T-helper 1 cell (primary cell): ENCODE measurements at places on chromosomes 12 and 14.

DNA sequence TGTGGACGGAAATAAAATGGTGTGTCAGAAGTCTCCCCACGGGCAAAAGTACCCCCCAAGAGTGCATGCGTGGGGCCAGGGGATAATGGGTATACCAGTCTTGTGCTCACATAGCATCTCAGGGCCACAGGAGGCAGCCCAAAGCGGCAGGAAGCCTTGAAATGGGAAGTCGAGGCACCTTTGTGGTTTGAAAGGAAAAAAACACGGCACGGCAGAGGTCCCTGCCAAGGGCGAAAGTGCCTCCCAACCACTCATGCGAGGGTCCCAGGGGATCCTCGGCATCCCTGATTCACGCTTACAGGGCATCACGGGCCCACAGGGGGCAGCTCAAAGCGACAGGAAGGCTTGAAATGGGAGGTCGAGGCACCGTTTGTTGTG lies 583.2 kb downstream of the ALG10 start:
- DNase-seq, result no peak

DNA sequence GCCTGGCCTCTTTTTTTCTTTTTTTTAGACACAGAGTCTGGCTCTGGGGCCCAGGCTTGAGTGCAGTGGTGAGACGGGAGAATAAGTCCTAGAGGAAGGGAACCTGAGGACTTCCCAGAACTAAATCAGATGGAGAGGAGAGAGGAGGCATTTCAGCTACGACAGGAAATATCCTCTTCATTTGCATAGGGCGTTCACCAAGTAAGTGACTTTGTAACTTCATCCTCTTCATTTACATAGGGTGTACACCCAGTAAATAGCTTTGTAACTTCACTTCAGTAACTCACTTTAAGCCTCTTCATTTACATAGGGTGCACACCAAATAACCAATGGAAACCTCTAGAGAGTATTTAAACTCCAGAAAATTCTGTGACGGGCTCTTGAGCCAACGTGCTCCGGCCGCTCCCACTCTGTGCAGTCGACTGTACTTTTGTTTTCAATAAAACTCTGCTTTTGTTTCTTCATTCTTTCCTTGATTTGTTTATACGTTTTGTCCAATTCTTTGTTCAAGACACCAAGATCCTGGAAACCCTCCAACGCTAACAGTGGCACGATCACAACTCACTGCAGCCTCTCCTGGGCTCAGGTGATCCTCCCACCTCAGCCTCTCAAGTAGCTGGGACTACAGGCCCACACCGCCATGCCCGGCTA lies 21.4 kb upstream of the ANKRD9 start:
- no peak for DNase-seq

DNA sequence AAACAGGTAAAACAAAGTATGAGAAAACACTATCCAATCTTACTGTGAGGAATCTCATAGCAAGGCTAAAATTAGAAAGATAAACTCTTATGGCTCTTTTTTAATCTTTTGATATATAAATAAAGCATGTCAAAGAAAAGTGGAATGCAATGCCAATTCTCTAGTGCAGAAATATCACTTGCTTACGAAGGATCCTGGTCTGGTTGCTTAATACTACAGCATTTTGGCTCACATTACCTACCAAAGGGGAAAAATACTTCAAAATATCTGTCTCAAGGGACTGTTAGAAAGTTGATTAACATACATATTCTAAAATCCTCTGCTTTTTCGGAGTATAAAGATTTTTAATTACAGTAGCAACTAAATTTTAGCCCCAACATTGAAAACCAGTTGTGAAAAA lies 21.4 kb downstream of the AREL1 start:
- no peak for DNase-seq

- no peak for DNase-seq
These were observed 31.9 kb upstream of the ACSM4 start for GRCh38 chr12:7271893-7272514.

- DNase-seq, result no peak
These were observed 51.3 kb upstream of the PPP2R5C start for GRCh38 chr14:101709962-101710931.

GRCh38 chr12:117830471-117830870 lies 138.3 kb downstream of the KSR2 start:
- no peak for DNase-seq

GRCh38 chr12:124021007-124021406 lies 48.0 kb downstream of the ZNF664 start:
- DNase-seq, result no peak

- DNase-seq, result no peak
These were observed 182.3 kb downstream of the NPAS3 start for GRCh38 chr14:33120966-33121365.

GRCh38 chr12:92030618-92031017 lies 115.0 kb downstream of the BTG1 start:
- DNase-seq, result peak; percentile 11

- no peak for DNase-seq
These were observed 52.1 kb downstream of the SLC15A4 start for GRCh38 chr12:128771681-128772080.

DNA sequence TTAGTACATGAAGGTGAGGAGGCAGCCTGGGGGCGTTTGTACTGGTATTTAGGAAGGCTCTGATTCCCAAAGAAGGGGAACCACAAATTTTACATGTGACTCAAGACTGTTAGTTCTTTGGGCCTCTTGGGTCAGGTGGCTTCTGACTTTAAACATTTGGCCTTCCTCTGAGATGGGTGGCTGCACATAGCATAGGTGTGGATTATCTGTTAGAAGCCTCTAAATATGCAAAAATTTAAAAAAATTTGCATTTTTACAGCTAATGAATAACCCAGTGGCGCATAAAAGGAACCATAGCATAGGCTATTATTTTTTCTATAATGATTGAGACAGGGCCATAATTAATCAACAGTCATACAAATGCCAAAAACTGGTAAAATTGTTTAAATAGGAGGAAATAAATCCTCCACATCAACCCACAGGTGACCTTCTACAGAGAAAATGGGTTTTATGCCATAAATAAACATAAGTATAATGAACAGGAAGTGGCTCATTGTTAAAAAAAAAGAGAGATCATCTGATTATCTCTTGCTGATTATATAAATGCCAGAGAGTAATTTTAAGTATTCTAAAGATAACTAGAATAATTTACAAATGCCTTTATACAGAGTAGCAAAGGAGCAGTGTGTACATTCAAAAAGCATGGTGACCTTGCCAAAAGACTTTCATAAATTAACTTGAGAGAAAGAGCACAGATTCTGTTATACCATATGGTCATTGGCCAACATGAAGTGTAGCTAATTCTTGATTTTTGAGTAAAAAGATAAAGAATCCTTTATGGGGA lies 284.2 kb upstream of the ATP2B1 start:
- DNase-seq, result no peak

DNA sequence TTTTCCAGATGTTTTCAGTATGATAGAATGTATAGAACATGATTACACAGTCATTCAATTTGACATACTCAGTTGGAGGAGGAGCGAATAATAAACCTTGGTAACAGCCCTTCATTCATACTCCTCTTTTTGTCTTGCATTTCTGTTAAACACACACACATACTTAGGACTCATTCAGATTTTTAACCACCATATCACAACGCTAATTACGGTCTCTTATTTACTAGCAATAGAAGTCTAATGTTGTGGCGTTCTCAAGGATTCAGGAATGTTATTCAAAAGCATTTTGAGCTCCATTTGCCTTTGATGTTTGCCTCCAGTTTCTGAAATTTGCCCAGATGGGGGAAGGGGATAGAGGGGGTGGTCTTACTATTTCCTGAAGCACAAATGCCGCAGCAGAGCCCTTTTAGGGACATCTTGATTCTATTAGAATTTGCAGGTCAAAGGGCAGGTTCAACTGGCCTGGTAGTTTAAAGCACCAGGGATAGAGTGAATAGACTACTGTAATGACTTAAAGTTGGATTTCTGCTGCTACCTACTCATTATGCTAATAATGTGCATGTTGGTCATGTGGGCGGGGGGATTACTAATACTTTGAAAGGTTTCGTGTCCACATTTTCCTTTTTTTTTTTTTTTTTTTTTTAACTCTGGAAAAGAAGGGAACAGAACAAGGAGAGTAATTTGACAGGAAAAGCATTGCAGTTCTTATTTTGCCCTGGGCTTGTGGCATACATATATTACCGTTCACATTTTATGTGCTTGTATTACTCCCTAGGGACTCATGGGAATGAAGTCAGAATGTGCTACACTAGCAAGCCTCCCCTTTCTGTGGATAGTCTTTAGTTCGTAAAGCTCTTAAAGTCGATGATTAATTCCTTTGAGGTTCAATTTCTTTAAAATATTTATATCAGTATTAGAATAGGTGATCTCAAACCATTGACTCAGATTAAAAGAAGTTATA lies 226.8 kb downstream of the FBXL14 start:
- no peak for DNase-seq

- no peak for DNase-seq
These were observed 101.7 kb upstream of the ATF7IP start for GRCh38 chr12:14263742-14264141.

- DNase-seq, result no peak
These were observed 64.9 kb upstream of the KCNA5 start for GRCh38 chr12:4978737-4979136.

GRCh38 chr14:56724013-56724412 lies 86.3 kb downstream of the OTX2 start:
- DNase-seq, result no peak

- DNase-seq, result no peak
These were observed 189.3 kb downstream of the ITPR2 start for GRCh38 chr12:26643532-26644315.

DNA sequence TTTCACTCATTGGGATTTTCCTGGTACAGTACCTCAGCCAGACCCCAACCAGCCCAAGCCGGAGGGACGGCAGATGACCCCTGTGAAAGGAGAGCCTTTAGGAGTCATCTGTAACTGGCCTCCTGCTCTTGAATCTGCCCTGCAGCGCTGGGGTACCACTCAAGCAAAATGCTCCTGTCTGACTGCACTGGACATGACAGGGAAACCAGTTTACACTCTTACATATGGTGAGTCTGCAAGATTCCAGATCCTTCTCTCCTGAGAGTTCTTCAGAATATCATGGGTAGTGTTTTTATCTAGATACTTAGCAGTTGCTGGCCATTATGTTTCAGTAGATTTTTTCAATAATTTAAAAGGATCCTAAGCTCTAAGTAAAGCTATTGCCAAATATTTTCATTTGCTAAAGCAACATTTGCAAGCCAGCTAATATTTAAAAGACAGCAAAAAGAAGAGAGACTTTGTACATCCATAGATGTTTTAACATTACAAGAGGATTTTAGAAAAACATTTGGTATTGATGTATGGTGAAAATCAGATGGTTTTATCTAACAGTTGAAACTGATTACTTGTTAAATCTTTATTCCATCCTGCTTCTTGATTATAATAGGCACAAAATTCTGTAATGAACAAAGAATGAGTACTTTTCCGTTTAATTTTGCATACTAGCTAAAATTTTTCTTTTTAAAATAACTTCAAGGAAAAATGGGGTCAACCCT lies 85.1 kb upstream of the ATF1 start:
- DNase-seq, result no peak

DNA sequence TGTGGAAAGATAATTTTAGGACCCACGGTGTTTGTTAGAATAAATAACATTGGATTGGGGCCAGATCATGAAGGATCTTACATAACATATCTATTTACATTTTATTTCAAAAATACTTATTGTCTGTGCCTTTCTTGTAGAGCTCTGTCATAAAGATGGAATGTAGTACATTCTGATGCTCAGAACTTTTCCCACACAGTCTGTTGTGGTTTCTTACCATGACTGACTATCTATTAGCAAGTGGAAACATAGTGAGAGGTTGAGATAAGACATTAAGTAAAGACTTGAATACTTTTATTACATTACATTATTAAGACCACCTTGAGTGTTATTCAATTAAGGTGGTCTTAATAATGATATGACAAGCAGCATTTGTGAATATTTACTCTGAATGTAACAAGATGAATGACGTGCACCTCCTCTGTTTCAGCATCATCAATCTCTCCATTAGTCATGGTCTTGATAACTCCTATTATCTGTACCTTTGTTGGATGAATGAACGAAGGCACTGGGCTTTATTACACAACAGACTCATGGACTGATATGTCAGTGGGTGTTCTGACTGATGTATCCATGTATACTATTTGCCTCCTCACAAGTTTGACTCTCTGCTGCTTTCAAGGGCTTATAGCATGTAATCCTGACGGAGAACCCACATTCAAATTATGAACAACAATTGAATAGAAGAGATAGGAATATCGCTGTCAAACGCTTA lies 883.0 kb upstream of the FLRT2 start:
- DNase-seq, result no peak

DNA sequence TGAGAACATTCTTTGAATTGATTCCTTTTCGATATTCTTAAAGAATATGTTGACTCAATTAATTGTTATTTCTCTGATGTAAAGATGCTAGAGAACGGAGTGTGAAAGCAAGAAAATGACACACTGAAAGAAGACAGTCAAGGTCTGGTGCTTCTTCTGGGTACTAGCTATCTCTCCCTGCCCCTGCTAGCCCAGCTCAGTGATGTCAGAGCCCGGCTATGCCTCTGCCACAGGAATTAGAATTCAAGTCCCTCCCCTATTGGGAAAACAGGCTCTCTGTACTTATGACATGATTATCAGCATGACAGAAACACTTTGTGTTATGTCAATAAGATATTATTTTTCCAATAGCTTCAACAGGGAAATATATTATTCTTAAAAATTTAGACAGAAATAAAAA lies 252.4 kb downstream of the KCNC2 start:
- no peak for DNase-seq

- DNase-seq, result no peak
These were observed 16.0 kb downstream of the SLC41A2 start for GRCh38 chr12:104942075-104942474.

DNA sequence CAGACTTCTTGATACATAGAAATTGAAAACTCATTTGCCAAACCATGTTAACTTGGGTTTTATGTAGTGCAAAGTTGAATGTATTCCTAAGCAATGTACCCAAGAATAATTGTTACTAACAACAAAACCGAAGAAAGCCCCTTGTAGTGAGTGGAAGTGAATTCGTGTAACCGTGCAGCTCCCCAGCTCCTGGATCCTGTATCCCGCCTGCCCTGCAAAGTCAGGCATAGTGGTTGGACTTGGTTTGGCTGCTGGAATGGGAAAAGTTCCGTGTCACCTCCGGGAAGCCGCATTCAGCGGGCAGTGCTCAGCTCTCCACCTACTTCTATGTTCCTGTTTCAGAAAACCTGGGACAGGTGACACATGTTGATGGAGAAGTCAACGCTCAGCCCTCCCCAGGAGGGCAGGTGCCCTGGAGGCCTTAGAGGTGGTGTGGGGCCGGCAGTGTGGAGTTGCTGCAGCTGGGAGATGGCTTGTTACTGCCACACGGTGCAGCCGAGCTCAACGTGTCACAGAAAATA lies 29.2 kb upstream of the C14orf180 start:
- no peak for DNase-seq
